Stimulated activated CD8-positive, alpha-beta memory T cell treated with anti-CD3 and anti-CD28 coated beads, Interleukin-15, amount 100 ng/mL, for 4 hours (primary cell): ENCODE measurements at places on chromosomes 4 and X.

- DNase-seq = no peak
Observed at GRCh38 chrX:86329174-86329573, 180.9 kb downstream of the DACH2 start.

DNA sequence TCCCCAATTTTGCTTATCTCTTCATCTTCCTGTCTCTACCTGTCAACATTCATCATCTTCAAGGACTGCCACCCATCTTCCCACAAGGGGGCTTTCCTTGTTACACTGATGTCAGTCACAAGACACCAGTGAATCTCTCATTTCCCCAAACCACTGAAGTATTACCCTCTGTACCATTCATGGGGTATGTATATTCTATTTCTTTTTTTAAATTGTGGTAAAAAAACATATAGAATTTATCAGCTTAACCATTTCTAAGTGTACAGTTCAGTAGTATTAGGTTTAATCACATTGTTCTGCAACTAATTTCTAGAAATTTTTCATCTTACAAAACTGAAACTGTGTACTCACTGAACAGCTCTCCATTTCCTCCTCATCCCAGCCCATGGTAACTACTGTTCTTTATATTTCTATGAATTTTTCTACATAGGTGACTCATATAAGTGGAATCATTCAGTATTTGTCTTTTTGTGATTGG lies 98.6 kb downstream of the LARP7 start:
- DNase-seq = no peak

GRCh38 chr4:138816875-138817274 lies 198.7 kb upstream of the NOCT start:
- no peak for DNase-seq

GRCh38 chr4:146278986-146279385 lies 64.6 kb downstream of the REELD1 start:
- no peak for DNase-seq

DNA sequence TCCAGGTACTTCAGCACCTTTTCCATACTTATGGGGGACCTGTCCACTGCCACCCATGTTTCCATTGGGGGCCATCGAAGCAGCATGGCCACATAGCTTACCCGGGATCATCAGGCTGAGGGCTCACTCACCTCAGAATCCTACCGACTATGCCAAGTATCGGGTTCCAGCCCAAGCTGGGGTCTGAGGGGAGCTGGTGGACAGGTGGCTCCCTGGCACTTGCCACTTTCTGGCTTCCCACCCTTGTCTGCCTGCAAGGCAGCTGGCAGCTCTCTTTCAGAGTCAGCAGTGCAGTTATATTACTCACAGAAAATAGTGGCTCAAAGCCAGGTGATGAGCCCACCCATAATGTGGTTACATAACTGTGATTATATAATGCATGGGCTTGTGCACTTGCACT lies 1153.8 kb downstream of the STIM2 start:
- DNase-seq = no peak

- DNase-seq = no peak
Observed at GRCh38 chrX:20312018-20312417, 45.3 kb upstream of the RPS6KA3 start.

DNA sequence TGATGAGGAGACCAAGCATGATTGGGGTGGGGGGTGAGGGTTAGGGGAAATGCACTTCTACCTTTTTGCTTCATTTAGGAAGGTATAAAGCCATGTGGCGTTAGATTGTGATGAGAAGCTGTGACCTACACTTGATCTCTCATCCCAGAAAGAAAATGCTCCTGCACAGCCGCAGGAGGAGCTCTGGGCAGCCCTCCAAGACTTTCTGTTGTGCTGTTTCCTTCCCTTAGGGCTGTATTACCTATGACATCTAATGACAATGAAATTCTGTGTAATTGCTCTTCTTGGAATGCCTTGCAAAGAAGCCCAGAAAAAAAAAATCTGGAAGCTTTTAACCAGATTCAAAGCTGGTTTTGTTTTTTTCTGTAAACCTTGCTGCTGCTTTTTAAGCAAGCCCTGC lies 13.4 kb downstream of the PRPS2 start:
- no peak for DNase-seq

DNA sequence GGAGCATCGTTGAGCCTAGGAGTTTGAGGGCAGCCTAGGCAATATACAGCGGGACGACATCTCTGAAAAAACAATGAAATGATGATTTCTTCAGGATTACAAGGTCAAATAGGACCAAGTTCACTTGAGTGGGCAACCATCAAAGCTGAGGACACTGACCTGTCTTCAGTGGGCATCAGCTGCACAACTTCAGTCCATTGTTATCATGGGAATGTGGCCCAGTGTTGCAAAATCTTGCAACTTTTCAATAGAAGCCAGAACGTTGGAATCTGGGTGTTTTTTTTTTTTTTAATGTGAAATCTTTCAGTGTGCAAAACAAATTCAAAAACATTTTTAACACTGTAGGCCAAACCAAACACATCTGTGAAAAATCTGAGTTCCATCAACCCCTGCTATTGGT lies 155.4 kb upstream of the PLAC1 start:
- DNase-seq = no peak

DNA sequence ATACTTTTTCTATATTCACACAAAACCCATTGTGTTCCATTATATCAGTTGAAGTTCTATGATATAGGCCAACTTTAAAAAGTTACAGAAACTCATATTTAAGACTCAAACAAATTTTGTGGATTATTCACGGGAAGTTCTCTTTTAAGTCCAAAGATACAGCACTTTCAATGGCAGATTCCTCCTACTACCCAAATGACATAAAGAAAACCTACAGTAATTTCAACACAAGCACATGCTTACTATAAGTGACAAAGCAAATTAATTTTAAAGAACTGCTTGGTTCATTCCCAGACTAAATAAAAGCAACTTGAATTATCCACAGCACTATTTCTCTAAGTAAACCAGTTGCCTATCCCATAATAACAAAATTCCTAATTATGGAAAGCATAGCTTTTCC lies 4.1 kb downstream of the PPA2 start:
- no peak for DNase-seq

GRCh38 chr4:70993181-70994068 lies at the start of gene DCK:
TSS of gene DCK (plus strand) at chr4:70993649. CDS start at chr4:70993836, 187 bp downstream.
- peak; percentile 74 for DNase-seq

GRCh38 chr4:82818664-82819662 lies 20.4 kb upstream of the SCD5 start:
- DNase-seq = no peak

DNA sequence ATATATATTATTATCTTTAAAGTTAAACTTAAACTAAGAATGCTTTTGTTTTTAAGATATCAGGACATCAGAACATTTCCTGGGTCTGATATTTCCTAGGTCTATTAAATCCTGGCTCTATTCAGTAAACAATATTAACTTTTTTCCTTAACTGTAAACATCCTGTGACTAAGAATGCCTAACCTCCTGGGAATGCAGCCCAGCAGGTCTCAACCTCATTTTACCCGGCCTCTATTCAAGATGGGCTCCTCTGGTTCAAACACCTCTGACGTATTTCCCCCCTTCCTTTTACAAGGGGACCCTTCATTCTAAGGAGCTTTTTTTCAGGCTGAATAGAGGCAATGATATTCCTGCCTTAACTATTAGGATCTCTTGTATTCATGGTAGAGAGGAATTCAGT lies 35.8 kb upstream of the DYNLT3 start:
- DNase-seq = no peak

DNA sequence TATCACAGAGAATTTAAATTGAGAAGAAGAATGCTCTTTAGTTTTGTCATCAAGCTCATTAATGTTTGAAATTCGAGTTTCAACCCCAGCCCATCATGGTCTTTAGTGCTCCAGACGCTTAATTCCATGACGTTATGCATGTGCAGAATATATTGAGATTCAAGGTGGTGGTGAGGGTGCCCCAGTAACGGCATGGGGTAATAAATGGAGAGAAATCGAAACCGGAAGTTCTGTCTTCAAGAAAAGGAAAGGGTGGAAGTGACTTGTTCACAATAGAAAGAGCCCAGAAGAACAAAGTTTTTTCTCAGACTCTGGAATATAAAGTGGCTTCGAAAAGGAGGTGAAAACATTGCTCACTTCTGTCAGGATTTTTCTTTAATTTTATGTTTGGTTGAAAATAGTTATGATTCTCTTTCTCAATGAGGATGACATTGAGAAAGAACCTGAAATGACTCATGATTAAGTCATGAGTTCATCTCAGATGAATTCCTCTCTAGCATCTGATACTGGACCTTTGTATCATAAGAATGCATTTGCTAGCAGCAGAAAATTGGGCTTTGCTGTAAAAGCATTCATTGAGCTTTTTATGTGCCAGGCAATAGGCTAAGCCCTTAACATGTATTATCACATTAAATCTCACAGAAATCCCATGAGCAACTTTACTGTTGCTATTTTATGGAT lies 779 bp upstream of the DDX60L start:
- no peak for DNase-seq

- DNase-seq = no peak
Observed at GRCh38 chr4:135552131-135552530, 1350.5 kb upstream of the PABPC4L start.

DNA sequence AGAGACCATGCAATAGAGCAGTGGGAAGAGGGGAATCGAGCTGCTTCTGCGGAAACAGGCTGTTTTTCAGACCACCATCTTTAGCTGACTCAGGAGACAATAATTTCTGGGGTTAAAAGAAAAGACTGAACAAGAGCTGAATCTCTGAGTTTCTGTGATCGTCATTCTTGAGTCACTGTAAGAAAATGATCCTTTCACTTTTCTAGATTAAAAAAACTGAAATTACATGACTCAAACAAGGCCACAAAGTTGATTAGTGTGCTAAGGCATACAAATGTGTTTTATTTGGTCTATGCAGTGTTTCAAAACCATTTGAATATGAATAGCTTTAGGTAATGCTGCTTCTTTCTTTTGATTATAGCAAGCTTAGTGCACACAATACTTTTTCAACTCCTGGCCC lies 194.4 kb upstream of the RPL34 start:
- no peak for DNase-seq

GRCh38 chr4:126697748-126698147 lies 935.0 kb upstream of the INTU start:
- DNase-seq = no peak
